ENCODE measurements at places on chromosomes 6 and 20. TPM values are rescaled to one million over a fixed set of nuclear protein-coding genes. Genes with fewer than 3 reads are reported as not detected.

DNA sequence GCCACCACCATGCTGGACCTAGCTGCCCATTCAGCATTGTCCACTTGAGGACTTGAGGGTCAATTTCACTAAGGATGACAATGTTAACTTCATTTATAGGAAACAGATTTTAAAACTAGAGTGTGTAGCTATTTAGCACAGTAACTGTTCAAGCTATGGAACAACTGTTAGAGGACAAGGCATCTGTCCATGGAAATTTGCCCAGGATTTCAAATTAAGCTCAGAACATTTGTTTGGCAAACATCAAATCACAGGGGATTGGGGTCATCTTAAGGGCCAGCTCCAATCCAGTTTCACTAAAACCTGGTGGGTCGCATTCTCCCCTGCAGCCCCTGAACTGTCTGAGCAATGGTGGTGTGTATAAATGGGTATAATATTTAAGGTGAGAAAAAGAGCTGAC lies 35.1 kb downstream of the PM20D2 start:
- H3K4me3 ChIP-seq: no peak overlapping the region
- no peaks in the 10 kb centered on the region for H3K27me3 ChIP-seq
- no peaks in the 10 kb centered on the region for H3K4me1 ChIP-seq
- H3K36me3 ChIP-seq: no peaks in the 10 kb centered on the region

BMP7 gene
- polyA plus RNA-seq: 0.10 TPM

CD83 gene
- polyA plus RNA-seq: 2.0 TPM

LY6G5B gene
- 12.7 TPM for polyA plus RNA-seq

MAPK13 gene
- 2.3 TPM for polyA plus RNA-seq

NKX2-4 gene
- not detected for polyA plus RNA-seq
